ENCODE measurements at places on chromosomes 1 and 21.

DNA sequence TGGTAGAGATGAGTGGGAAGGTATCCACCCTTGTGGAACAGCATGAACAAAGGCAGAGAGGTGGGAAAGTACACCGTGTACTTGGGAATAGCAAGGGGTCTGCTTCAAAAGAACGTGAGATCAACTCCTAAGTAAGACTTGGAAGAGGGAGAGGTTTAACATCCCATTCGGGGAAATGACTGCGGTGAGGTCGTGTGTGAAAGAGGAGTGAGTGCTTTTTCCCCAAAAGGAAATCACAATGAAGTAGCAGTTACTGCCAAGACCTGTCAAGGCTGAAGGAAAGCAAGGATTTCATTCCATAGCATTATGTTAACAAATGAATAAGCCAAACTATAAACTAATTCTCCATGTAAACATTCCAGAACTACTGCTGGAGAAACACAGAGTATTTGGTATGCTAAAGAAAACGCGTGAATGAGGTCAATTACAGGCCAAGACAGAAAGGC, 20.0 kb upstream of the SYDE2 start:
- DNase-seq, result no peak

DNA sequence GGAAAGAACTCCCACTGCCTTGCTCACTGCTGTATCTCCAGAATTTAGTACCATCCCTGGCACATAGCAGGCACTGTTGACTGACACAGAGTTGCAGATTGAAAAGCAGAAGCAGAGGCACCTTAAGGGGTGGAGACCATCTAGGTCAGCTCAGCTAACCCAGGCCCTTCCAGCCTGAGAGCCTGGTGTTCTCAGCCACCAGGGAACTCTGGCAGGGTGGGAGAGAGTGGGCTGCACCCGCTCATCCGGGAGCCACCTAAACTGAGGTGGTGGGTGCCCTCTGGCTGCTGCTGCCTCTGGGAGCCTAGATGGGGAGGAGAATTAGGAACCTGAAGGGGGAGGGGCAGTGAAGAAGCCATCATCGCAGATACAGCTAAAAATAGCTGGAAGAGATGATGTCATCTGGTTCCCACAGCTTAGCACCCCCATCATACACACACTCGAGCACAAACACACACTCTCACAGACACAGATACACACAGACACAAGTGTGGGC, 1.5 kb upstream of the TSPAN1 start:
- DNase-seq, result no peak

DNA sequence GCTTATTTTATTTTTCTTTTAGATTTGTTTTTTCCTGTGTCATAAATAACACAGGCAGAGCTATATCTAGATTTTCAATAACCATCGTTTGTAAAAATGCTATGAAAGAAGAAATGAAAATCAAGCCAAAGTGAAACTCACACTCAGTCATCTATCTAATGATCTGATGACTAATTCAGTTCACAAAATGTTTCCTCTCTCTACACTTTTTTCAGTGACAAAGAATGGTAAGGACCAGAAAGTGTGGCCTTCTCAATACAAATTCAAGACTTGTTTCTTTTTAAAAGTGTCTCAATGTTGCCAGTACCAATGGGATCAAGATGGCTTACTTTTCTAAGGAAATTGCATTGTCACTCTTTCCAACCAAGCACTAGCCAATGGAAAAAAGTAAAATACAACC, 282.8 kb upstream of the PKN2 start:
- DNase-seq, result no peak

GRCh38 chr1:7369866-7370265, 401.2 kb upstream of the VAMP3 start:
- DNase-seq, result no peak

DNA sequence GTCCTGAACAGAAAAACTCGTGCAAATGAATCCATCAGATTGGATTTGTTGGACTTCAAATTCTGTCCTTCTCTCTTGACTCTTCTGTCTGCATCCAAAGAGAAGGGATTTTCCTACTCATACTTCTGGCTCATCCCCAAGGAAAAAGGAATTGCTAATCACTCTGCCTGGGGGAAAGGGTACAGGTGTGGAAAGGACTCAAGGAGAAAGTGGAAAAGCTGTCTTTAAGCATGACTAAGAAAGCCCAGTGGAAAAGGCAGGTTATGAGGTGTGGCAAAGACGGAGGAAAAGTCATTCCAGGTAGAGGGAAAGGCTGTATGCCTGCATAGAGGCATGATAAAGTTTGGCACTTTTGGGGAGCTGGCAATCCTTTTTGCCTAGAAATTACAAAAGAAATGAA, 43.4 kb downstream of the PTGS2 start:
- DNase-seq, result no peak

GRCh38 chr1:243236604-243237252, 18.4 kb downstream of the CEP170 start:
- DNase-seq, result no peak

DNA sequence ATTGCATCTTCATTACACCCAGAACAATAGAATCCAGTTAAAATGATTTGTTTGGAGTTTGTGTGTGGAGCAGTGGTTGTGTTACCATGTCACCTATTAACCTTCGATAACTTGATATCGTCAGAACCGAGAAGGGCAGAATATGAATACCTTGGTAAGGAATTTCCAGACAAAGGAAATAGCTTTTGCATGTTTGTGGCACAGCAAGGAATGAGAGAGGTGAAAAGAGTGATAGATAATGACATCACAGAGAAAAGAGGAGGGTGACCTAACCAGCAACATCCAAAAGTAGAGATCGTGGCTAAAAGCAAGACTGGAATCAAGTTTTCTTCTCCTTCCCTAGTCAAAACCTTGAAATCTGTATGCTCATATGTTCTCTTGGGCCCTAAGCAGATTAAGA, 244.6 kb upstream of the NEGR1 start:
- no peak for DNase-seq

- DNase-seq, result no peak
Measured at GRCh38 chr1:47175227-47175934, 14.5 kb downstream of the PDZK1IP1 start.

DNA sequence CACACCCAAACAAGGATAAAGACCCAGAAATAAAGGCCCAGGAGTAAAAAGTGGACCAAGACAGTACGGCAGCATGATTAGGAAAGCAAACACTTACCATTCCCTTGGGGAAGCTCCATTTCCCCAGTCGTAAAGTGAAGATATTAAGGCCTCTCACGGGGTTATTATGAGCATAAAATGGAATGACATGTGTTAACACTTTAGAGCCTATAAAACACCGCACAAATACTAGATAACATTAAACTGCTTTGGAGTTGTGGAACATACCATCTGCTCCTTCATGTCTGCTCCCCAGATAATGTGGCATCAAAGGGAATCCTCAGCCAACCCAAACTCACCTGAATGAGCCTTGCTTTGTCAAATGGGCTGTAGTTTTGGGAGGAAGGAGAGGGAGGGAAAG, 8.9 kb upstream of the ITLN2 start:
- no peak for DNase-seq

DNA sequence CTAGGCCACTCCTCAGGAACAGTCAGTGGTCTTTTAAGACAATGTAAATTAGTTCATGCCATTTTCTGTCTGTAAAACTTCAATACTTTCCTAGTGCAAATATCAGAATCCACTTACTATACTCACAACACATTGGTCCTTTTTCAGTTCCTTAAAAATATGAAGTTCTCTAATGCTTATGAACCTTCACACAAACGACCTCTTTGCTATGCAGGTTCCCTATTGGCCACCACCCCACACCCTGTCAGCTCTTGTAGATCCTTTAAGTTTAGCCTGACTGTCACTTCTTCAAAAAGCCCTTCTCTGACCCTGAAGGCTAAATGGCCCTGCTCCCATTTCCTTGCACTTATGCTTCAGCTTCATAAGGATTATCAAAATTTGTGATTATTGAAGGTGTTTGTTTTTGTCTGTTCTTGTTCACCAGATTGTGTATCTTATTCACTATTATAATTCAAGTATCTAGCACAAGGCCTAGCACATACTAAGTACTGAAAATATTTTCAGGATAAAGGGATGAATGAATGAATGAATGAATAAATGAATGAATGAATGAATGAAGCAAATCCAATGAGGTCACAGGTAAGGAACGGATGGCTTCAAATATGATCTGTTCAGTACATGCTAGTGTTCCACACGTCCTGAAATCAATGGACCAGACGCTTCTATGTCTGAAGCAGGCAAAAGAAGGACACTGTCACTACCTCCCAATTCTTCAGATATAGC, 373.9 kb downstream of the VAV3 start:
- no peak for DNase-seq

GRCh38 chr1:61743716-61744580, 1.7 kb downstream of the PATJ start:
- no peak for DNase-seq

DNA sequence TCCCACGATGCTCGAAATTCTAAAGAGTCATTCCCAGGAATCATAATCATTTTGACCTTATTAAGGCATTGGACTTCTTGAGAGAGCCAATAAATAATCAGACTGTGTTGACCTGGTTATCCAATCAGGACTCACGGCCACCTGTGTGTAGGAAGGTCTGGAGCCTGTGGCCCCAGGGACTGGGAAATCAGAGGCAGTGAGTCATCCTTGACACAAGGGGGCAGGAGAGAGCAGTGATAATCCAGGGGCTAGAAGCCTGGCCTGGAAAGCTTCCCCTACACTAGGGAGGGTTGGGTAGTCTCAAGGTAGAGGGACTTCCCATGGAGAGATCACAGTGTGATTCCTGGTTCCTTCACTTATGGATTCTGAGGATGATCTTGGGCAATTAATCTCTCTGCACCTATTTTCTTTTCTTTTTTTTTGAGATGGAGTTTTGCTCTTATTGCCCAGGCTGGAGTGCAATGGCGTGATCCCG, 4.7 kb downstream of the MR1 start:
- DNase-seq, result no peak

- no peak for DNase-seq
Measured at GRCh38 chr1:6062670-6063069, 17.0 kb downstream of the KCNAB2 start.

DNA sequence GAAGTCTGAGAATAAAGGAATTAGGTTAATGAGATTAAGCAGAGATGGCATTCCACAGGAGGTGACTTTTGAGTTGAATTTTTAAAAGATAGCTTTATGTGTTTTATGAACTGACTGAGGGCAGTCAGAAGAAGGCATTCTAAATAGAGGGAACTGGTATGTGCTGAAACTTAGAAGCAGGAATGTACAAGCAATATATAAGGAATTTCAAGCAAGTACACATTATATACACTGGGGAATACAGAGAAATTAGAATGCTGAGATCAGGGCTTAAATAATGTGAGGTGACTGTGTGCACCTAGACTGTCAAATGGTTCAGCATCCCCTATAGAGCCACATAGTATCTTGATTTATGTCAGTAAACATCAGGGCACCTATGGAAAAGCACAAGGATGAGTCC, 19.3 kb downstream of the WNT2B start:
- DNase-seq, result no peak

DNA sequence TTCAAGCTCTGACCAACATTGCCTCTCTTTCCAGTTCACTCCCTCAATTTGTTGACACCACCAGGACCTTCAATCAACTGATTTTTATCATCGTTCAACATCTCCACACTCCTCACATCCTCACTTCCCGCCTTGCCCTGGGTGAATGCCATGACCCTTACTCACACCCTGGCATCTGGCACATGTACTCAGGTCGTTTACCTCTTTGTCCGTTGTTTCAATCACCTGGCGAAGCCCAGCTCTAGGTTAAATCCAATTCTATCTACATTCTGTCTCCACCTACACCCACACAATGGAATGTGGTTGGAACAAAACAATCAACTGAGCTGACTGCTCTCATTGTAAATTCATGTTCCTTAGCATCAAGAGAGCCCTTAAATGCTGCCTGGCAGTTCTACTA, 24.2 kb upstream of the TBX15 start:
- no peak for DNase-seq

GRCh38 chr1:230487773-230488428, 61.8 kb upstream of the PGBD5 start:
- no peak for DNase-seq

GRCh38 chr21:35658242-35658641, 402.1 kb downstream of the SETD4 start:
- DNase-seq, result no peak

- no peak for DNase-seq
Measured at GRCh38 chr1:155396874-155397476, 76.3 kb downstream of the RUSC1 start.

DNA sequence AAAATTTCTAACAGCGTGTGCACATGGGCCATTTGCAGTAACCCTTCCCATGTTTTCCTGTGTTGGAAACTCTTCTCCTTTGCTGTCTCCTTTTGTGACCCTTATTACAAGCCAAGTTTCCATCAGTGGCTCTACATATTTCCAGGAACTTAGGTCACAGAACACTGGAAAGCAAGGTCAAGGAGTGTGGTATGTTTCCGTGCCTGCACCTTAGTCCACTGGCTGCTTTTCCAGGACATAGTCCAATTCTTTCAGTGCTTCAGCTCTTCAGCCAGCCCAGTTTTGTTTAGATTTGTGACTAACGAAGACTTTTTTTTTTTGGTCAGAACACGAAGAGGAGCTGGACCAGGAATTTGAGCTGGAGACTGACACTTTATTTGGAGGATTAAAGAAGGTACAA, 33.8 kb downstream of the HHAT start:
- DNase-seq, result no peak

GRCh38 chr1:44355582-44356305, 687 bp upstream of the ERI3 start:
- no peak for DNase-seq

DNA sequence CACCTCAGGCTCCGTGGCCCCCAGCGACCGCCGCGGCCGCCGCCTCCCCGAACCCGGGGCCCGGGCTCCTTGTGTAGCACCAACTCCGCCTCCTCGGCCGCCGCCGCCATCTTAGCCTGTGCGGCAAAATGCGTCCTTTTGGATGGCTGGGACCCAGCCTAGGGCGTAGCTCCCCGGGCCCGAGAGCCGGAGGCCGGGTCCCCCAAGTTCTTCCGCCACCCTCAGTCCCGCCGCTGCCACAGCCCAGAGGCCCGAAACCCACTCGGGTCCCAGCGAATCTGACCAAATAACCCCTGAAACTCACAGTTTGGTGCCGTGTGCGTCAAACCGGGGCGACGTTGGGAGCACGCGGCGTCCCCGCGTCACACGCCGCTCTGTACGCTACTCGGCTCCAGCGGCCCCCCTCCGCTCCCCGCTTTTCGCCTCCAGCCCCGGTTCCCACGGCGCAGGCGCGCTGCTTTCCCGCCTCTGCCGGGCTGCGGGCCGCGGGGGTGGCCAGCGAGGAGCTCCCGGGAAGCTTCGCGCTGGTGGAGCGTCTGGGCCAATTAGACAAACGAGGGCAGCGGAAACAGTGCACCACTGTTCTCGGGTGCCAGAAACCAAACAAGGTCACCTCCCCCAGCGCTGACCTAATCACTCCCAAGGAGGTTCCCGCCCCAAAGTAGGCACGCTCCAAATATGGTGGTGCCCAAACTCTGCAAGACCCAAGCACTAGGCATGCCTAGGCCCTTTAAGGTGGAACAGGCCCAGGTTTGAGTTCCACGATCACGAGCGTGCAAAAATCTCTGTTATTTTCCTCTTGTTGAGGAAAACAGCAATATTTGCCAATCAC, at the start of gene ZNF644:
Gene ZNF644 (minus strand): TSS at position 350 of the 832 bp plus-strand sequence. CDS start 39,682 bp downstream, outside the sequence.
- DNase-seq, result peak; percentile 62

Data from GOT3 (cell line).